Gastrocnemius medialis (tissue), 4 donors: ENCODE measurements at places on chromosomes 11 and 22.

DNA sequence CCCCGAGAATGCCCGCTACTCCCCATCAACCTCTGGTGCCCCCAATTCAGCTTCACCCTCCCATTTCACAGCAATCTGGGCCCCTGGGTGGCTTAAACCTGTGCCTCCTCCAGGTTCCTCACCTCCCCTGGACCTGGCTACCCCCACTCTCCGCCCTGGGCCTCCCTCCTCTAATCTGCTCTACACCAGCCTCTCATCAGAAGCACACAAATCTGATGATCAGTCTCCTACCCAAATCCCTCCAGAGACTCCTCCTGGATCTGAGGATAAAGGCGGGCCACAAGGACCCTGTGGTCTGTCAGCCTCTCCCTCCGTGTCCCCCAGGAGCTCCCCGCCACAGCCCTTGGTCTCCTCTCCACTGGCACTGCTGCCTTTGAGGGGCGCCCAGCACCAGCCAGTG is 23.2 kb upstream of the IGLL1 start:
- no peak for DNase-seq

DNA sequence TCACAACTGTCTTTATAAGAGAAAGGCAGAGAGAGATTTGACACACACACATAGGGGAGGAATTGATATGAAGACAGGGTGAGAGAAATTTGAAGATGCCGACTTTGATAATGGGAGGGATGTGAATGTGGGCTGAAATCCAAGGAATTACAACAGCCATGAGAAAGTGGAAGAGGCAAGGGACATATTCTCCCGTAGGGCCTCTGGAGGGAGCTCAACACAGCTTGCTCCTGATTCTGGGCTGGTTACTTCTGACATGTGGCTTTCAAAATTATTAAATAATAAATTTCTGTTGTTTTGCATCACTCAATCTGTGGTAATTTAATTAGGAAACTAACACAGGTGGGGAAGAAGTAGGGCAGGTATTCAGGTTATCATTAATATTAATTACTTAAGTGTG is 282.9 kb downstream of the LUZP2 start:
- no peak for DNase-seq

- no peak for DNase-seq
These were observed 1.8 kb downstream of the C11orf54 start for GRCh38 chr11:93743291-93743690.

- no peak for DNase-seq
These were observed 7.8 kb upstream of the FANCF start for GRCh38 chr11:22633354-22633902.

GRCh38 chr11:65651339-65651588 is 11.5 kb downstream of the RELA start:
- DNase-seq: no peak

DNA sequence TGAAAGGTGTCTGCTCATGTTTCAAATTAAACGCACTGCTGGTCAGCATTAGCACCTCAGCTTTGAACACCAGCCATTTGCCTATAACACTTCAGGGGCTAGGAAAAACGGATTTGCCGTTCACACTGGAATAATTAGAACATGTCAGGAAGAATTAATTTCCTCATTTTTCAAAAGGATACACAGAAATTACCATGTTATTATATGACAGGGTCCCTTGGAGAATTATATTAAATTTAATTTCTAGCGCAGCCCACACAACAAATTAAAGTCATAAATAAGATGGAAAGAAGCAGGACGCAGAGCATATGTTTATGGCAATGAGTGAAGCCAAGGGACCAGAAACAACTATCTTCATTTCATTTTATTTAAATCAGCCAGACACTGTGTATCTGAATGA is 83.8 kb upstream of the SOX6 start:
- DNase-seq: no peak

DNA sequence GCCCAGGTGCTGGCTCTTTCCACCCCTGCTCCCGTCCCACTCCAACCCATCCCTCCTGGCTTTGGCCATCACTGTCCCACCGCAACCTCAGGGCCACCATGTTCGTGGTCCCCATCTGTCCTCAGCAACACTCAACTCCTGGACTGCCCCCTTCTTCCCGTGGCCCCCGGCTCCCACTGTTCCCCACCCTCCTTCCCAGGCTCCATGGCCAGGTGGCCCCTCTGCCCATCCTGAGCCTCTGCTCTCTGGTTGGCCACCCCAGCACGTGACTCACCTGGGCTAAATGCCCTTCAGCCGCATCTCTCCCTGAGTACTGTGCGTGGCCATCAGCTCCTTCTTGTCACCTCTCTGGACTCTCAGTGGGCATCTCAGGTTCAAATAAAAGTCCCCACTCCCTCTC is 41.6 kb upstream of the PHF21B start:
- no peak for DNase-seq

DNA sequence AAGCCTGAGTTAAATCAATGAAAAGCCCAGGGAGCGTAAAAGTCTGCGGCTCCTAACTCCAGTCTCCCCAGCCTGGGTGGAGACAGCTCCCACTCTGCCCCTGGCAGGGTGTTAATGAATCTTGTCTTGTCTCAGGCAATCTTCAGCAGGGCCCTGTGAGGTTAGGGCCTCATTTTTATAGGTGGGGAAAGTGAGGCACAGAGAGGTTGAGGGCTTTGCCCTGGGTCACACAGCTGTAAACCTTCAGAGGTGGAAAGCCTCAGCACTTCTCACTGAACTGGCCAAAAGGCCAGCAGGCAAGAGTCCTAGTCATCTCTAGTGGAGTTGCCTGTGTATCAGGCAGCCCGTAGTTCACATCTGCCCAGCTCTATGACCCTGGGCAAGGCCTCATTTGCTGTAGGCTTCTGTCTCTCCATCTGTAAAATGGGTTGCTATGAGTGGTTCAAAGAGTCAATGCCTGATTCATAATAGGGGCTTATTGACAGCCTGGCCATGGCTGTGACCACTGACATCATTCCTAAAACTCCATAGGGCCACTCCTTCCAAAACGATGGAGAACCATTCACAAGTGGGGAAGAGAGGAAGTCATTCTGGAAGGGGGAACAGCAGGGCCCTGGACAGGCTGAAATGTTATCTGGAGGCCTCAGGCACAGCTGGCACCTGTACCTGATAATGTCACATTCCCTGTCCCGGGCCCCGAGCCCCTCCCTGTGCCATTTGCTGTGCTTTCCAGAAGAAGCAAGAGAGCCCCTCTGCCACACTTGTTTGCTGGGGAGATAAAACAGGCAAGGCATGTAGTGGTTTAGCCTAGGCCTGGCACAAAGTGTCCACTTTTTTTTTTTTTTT is 6.0 kb downstream of the CBX7 start:
- DNase-seq: no peak

GRCh38 chr22:50141462-50141861 is 29.1 kb upstream of the PANX2 start:
- DNase-seq: no peak
